CD4-positive, alpha-beta T cell treated with Interleukin-1 beta for 1 hour (primary cell): ENCODE measurements at places on chromosomes 7 and 10.

DNA sequence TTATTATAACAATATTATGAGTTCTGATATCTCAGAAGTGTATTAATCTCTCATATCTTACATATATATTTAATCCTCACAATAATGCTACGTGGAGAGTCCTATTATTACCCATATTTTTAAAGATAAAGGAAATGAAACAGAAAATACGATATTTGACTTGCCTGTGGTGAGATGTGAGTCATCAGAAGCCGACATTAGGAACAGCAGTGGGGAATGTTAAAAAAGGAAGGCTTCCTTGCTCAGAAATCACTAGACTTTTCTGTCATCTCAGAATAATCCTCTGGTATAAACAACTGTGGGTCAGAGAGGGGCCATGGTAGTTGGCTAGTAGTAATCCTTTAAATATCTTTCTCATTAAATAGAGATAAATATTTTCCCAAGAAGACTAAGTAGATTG is 402.3 kb upstream of the PCDH15 start:
- no peak for DNase-seq

DNA sequence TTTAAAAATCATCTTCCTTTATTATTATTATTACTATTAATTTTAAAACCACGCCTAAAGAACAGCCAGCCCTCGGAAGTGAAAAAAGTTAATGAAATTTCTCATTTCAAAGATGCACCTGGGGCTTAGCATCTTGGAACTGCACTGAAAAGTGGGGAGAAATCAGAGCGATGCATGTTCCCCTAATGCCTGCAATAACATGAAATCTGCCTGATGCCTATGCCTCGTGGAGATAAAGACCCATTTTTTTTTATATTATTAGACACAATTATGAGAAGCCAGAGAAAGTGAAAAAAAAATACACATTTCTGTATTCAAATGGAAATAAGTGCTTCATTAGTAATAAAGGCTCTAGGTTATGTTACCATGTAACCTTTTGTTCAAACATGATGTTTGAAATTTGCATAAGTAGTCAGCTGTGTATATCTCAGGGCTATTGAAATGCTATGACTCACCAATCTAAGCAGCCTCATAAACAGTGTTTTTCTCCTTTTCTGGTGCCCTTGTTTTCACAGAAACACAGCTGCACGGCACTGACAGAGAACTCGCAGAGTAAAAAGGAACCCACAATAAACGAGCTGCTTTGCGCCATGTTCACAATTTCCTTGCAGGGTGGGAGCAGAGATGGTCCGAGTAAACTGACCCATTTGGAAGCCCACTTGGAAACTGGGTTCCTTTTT is 175.8 kb upstream of the PRKCQ start:
- DNase-seq, result no peak

DNA sequence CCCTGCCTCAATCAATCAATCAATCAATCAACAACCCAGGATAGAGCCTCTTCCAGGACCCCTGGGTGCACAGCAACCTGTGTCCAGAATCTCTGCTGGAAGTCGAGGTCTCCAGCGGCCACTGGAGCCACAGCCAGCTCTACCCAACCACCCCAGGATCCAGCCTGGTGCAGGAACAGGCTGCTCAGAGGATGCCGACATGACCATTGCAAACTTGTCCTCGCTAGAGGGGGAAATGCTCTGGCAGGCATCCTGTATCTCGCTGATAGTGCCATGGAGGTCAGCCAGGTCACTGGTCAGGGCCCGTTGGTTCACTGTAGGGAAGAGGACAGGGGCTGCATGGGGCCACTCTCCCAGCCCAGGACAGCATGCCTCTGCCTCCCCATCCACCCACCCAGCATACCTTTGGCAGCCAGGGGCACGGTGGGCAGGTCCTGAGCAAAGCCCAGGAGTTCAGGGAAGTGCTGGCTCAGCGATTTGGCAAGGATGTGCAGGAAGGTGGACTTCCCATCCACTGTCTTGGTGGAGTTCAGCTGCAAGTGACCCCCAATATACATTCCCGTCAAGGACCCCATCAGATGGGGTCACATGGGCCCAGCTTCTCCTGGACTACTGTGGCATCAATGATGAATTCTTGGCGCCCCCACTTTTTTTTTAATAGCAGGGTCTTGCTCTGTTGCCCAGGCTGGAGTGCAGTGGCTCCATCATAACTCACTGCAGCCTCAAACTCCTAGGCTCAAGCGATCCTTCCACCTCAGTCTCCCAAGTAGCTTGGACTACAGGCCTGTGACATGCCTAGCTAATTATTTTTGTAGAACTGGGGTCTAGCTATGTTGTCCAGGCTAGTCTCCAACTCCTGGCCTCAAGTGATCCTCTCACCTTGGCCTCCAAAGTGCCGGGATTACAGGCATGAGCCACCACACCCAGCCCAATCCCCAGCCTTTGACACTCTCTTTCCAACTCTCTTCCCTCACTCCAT is 49.4 kb downstream of the GRID2IP start:
- DNase-seq, result no peak

- DNase-seq, result no peak
Measured at GRCh38 chr7:88165697-88166096, 54.1 kb downstream of the SRI start.

- DNase-seq, result no peak
Measured at GRCh38 chr10:23516530-23516929, 77.7 kb downstream of the OTUD1 start.

DNA sequence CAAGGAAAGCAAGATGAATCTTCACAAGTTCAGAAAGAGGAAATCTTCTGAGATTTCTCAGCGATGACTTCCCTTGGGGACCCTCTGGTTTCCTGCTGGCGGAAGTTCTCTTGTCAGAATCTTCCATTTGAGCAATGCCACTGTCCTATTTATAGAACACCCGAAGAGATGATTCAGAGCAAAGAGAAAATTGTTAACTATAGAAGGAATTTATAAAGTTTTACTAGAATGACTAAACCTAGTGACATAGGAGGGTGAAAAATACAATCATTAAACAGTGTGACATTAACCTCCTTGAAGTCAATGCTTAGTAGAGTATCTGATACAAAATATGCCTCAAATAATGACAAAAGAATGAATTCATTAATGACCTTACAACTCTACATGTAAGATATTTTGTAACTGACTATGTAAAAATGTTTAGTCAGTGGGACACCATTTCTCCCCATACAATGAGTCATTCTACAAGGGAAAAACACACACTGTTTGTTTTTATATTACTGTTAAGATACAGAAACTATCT is 206.5 kb upstream of the CNTNAP2 start:
- DNase-seq, result no peak

DNA sequence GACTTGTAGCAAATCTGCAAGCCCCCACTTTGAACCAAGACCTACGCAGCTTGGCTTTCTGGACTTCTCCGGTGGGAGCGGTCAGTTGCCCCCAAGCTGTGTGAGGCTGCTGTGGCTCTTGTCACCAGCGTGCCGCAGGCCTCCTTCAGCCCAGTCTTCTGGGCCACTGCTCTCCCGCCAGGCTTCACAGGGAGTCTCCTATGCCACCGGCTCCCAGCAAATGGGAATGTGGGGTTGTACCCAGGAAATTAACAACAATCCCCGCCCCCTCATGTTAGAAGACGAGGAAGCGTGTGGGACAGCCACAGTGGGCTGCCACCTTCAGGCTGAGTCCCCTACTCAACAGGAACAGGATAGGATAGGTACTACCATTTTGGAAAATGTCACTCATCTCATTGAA is 4.2 kb downstream of the WDR86 start:
- no peak for DNase-seq

DNA sequence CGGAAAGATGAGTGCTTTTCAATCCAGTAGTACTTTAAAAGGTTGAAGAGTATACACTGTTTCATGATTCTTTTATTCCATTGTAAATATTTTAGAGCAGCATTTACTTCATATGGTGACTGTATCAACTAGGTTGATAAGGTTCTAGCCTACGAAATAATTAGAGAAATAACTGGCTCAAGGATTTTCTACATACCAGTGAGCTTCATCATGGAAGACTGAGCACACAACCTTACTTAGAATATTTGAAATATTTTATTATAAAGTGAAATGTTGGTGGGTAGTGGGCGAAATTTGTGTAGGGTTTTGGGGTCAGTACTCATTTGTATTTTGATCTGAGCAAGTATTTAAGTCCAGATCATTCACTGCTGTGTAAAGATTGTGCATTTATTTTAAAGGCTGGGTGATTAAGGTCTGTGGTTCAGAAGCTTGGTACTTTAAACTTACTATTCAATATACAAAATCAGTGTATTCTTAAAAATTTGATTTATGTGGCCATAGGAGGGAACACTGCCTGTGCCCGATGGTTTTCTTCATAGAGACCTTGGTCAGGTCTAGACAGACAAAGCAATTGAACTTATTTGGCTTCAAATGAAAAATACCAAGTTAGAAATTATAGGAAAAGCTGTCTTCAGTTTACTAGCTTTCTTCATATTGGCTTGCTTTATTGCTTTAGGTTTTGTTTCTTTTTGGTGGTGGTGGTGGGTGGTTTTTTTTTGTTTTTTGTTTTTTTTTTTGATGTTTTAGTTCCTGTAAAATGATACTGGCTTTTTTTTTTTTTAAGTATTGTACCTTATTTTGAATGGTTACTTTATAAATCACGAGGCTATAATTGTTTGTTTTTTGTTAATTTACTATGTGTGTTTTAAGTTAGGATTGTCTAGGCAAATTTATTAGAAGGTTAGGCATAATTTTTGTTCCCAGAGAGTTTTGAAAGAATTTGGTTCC is 3.0 kb downstream of the KMT2E start:
- no peak for DNase-seq
